ENCODE measurements at places on chromosomes 6 and 20. TPM values are rescaled to one million over a fixed set of nuclear protein-coding genes. Genes with fewer than 3 reads are reported as not detected.

PTGIS gene
- 19.0 TPM for total RNA-seq

BACH2 gene
- 0.59 TPM for total RNA-seq

CST4 gene
- total RNA-seq, result not detected

MAPK13 gene
- 12.1 TPM for total RNA-seq

SLC2A10 gene
- 28.3 TPM for total RNA-seq

NXT1 gene
- total RNA-seq, result 22.0 TPM

RAB44 gene
- not detected for total RNA-seq

OPRM1 gene
- total RNA-seq, result not detected

CST2 gene
- total RNA-seq, result not detected

HLA-DQA2 gene
- total RNA-seq, result not detected

SERINC1 gene
- 107 TPM for total RNA-seq

GPSM3 gene
- 1.1 TPM for total RNA-seq

PBOV1 gene
- total RNA-seq, result not detected

RIPOR3 gene
- total RNA-seq, result 2.2 TPM

CD83 gene
- 3.9 TPM for total RNA-seq

LAMP5 gene
- total RNA-seq, result under 0.01 TPM

FAM209B gene
- not detected for total RNA-seq

TBX18 gene
- total RNA-seq, result 30.9 TPM

FOXA2 gene
- total RNA-seq, result not detected

SRSF6 gene
- total RNA-seq, result 62.9 TPM

SMLR1 gene
- total RNA-seq, result not detected

POU5F1 gene
- total RNA-seq, result 0.59 TPM

HTR1E gene
- not detected for total RNA-seq

LY6G6C gene
- total RNA-seq, result not detected

GJA10 gene
- total RNA-seq, result not detected

COMMD7 gene
- 44.1 TPM for total RNA-seq

SRSF12 gene
- total RNA-seq, result 0.37 TPM

TBC1D22B gene
- total RNA-seq, result 4.8 TPM

CENPQ gene
- total RNA-seq, result 7.2 TPM

ANGPT4 gene
- not detected for total RNA-seq

C20orf202 gene
- not detected for total RNA-seq

TRIM26 gene
- 19.4 TPM for total RNA-seq

GABRR2 gene
- total RNA-seq, result 0.37 TPM

SRMS gene
- not detected for total RNA-seq

NECAB3 gene
- total RNA-seq, result 23.3 TPM

STMND1 gene
- not detected for total RNA-seq

All from subcutaneous preadipocyte (primary cell).